ENCODE measurements at places on chromosomes 16 and 17. TPM values are rescaled to one million over a fixed set of nuclear protein-coding genes. Genes with fewer than 3 reads are reported as not detected.

SPIRE2 gene
- 2.2 TPM for total RNA-seq

DNA sequence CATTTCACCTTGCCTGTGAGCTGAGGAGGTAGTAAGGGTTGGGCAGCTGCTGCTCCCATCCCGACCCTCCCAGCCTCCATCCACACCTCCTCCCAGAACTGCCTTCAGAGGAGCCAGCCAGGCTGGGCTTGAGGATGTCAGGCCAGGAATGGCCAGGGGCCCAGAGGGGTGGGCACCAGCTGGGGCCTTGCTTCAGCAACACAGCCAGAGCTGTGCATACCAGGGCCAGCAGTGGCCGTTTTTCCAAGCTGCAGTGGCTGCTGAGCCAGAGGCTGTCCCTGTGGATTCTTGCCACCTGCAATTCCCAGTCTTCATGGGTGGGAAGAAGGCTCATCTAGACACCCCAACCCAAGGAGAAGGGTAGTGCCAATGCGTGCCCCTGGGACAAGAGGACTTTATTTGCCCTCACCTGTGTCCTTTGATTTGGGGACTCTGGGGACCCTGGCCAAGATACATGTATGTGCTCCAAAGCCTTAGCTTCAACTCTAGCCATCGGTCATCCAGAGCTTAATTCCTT is 153.4 kb upstream of the SDK2 start:
- DNase-seq = no peak

PAGR1 gene
- total RNA-seq = 23.6 TPM

- DNase-seq = no peak
Measured at GRCh38 chr17:28887871-28888471, 9.6 kb downstream of the FLOT2 start.

- DNase-seq = no peak
Measured at GRCh38 chr17:40516581-40517285, 15.3 kb upstream of the TNS4 start.
